ENCODE measurements at places on chromosomes 4 and X.

- DNase-seq, result no peak
Observed at GRCh38 chr4:141283563-141283962, 62.9 kb downstream of the ZNF330 start.

- DNase-seq, result no peak
Observed at GRCh38 chr4:86117705-86118302, 242.0 kb downstream of the MAPK10 start.

DNA sequence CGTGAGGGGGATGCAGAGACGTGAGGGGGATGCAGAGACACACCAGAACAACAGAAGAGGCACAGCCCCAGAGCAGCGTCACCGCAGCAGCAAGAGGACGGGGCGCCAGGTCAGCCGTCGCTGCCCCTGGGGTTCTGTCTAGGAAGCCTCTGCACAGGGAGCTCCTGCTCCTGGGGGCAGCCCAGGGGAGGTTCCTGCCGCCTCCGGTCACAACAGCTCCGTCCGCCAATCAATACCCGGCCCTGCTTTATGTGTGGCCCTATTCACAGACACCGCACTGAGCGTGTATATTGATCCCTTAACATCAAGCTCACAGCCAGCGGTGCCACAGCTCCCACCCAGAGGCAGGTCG, 69.6 kb downstream of the FAM53A start:
- no peak for DNase-seq

DNA sequence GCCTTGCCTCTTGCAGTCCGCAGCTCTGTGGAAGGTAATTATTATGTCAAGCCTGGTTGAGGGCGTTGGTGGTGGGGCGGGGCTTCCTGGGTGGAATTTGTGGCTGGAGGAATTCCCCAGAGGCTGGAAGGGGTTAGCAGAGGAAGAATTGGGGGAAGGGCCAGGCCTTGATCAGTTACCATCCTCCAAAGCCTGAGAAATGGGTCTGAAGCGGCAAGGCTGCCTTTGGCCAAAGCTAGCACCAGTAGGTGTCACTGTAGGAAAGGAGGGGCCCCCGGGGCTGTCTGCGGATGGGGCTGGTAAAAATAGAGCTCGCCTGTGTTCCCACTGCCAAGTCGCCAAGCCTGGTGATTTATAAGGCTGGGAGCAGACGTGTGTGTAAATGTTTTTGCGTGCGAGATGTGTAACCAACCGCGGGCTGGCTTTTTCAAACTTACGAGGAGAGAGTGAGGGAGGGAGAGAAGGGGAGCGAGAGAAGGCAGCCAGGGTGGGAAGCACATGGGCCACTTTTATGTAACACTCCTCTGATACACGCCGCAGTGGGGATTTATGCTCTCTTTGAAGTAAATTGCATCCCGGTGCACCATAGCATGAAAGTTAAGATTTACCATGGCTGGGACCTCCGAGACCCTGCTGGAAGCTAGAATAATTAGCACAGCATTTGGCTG, 367.0 kb downstream of the BCOR start:
- peak; percentile 89 for DNase-seq

- no peak for DNase-seq
Observed at GRCh38 chrX:2682565-2683177, 8.4 kb upstream of the CD99 start.

- no peak for DNase-seq
Observed at GRCh38 chr4:109645874-109646710, 57.2 kb downstream of the CASP6 start.

DNA sequence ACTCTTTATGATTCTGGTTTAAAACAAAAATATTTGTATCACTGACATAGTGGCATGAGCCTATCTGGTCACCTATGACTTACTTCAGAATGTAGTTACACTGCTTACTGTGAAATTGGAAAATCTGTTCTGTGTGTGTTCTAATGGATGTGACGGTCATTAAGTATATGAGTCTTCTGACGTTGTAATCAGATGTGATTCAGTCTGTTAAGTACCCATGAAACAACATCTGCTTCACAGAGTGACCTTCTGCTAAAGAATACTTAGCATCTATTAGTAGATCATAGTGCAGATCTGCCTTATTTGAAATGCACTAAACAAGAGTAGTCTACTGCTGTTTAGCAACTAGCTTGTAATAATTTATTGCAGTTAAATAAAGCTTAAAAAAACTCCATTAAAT, 317.1 kb downstream of the DCTD start:
- no peak for DNase-seq
